Prostate gland (tissue), 2 donors: ENCODE measurements at places on chromosomes 7 and 10.

GRCh38 chr7:98520356-98520951 is 96.6 kb upstream of the NPTX2 start:
- no peak for DNase-seq
- H3K36me3 ChIP-seq = no peaks in the 10 kb centered on the region
- no peaks in the 10 kb centered on the region for H3K4me1 ChIP-seq
- no peak overlapping the region for H3K4me3 ChIP-seq
- no peaks in the 10 kb centered on the region for H3K27me3 ChIP-seq

GRCh38 chr7:108805808-108806397 is 236.2 kb downstream of the DNAJB9 start:
- no peaks in the 10 kb centered on the region for H3K4me1 ChIP-seq
- DNase-seq = no peak
- H3K4me3 ChIP-seq = no peak overlapping the region
- H3K27ac ChIP-seq = no peak overlapping the region
- no peaks in the 10 kb centered on the region for H3K36me3 ChIP-seq

DNA sequence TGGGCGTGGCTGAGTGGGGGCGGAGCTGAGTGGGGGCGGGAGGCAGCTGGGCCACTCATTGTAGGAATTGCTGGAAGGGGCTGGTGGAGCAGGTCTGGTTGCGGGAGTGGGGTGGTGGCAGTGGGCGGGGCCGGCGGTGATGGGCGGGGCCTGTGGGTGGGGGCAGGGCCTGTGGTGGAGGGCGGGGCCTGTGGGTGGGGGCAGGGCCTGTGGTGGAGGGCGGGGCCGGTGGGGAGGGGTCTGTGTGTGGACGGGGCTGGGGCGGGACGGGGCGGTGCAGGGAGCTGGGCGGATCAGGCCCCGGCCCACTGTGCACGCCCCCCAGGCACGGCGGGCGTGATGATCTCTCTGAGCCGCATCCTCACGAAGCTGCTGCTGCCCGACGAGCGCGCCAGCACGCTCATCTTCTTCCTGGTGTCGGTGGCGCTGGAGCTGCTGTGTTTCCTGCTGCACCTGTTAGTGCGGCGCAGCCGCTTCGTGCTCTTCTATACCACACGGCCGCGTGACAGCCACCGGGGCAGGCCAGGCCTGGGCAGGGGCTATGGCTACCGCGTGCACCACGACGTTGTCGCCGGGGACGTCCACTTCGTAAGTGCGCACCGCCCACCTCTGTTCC is 14.0 kb downstream of the SLC29A4 start:
- no peaks in the 10 kb centered on the region for H3K36me3 ChIP-seq
- no peaks in the 10 kb centered on the region for H3K4me1 ChIP-seq
- H3K4me3 ChIP-seq = no peak overlapping the region
- no peaks in the 10 kb centered on the region for H3K27me3 ChIP-seq
- no peak overlapping the region for H3K27ac ChIP-seq

- no peak for DNase-seq
- H3K27me3 ChIP-seq = no peaks in the 10 kb centered on the region
- no peak overlapping the region for H3K4me3 ChIP-seq
- no peaks in the 10 kb centered on the region for H3K36me3 ChIP-seq
Observed at GRCh38 chr7:32221736-32222135, 151.5 kb upstream of the PDE1C start.
